ENCODE measurements at places on chromosomes 11 and 22.

GRCh38 chr11:17700991-17701390, 18.4 kb upstream of the MYOD1 start:
- no peak for DNase-seq

DNA sequence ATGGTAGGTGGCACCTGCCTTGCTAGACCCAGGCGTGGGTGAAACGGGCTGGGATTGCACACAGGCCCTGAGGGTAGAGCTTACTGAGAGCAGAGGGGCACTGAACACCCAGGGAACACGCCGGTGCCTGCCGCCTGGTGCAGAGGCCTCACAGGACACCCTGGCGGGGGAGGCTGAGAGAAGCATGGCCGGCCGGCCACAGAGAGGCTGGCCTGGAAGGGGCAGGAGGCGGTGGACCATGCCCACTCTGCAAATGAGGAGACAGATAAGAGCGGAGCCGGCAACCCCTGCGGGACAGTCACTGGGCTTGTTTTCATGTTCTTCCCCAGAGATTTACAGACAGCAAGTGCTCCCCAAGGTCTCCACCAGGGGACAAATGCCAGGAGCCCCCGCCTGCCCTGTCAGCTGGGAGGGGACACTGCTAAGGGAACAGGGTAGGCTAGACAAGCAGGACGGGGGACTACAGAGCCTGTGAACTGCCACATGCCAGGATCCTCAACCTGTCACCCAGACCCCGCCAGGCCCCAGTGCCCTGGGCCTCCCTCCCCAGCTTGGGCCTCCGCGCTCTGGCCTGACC, 38.5 kb upstream of the TCF20 start:
- DNase-seq: no peak

DNA sequence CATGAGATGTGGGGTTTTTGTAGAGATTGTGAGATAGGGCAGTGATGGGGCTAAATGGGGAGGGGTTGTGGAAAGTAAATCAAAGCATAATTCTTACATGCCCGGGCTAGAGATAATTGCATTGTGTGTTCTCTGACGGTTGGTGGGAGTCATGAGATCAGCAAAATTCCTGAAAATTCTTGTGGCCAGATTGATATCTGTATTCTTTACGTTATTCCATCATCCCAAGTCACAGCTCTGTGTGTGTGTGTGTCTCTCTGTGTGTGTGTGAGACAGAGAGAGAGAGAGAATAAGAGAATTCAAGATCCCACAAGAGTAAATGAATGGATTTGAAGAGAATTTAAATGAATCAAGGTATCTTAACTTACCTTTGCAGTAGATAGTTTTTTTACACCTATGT, 138.6 kb upstream of the ARHGAP20 start:
- DNase-seq: no peak

- no peak for DNase-seq
These were observed 17.6 kb downstream of the C22orf31 start for GRCh38 chr22:29043906-29044575.

- no peak for DNase-seq
These were observed 75.8 kb downstream of the COMMD9 start for GRCh38 chr11:36213393-36213840.

DNA sequence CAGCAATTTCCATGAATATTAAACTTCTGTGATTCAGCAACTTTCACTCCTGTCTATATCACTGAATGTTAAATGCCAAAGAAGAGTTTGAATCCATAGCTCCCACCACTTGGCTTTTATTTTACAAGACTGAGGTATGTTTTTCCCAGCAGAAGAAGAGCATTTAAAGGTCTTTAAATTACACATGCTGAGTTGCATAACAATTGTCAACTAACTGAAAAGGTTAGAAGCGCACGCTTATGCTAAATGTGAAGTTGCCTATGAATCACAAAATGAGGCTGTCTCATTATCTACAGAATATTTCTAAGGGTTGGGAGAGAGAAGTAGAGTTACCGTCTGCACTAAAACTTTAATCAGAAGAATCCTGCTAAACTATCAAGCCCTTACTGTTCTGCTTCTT, 1086.3 kb downstream of the FAM181B start:
- no peak for DNase-seq

GRCh38 chr11:85947431-85948272, 92.5 kb downstream of the CCDC83 start:
- peak; percentile 36 for DNase-seq

DNA sequence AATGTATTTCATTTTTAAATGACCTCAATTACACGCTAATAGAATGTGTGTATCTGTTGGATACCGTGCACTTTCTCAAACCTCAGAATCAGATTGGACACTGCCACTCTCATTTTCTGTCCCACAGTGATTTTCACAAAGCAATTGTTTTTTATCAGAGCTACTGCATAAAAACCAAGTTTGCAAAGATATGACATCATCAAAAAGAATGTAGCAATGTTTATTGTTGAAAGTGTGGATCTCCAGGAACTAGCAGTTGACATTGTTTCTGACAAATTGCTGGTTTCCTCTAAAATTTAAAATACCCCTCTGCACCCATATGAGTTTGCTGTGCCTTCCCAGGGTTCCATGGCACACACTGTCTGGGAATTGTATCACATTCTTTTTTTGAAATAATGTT, 362.7 kb upstream of the DDI1 start:
- DNase-seq: no peak
